ENCODE measurements at places on chromosomes 2 and 18.
A peak's percentile ranks its signal among the peaks of the same experiment; 100 is the strongest.

- DNase-seq, result no peak
Measured at GRCh38 chr2:86020984-86021383, 84.7 kb downstream of the POLR1A start.

DNA sequence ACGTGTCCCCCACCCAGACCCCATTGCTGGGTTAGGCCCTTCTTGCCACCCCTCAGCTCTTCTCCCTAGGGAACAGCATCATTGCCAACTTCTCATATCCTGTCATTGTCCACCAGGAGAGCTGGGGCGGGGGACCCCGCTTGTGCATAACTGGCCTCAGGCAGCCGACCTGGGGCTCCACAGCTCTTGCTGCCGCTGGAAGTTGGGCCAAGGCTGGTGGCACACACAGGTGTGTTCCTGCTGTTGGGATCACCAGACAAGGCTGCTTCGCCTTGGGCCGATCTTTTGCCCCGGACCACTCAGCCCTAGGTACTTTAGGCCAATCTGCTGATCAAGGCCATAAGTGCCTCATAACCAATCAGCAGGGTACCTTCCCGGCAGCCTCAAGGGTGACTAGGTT is 28.6 kb downstream of the TPRKB start:
- DNase-seq, result no peak

GRCh38 chr2:167005096-167005495 is 116.8 kb downstream of the XIRP2 start:
- no peak for DNase-seq

DNA sequence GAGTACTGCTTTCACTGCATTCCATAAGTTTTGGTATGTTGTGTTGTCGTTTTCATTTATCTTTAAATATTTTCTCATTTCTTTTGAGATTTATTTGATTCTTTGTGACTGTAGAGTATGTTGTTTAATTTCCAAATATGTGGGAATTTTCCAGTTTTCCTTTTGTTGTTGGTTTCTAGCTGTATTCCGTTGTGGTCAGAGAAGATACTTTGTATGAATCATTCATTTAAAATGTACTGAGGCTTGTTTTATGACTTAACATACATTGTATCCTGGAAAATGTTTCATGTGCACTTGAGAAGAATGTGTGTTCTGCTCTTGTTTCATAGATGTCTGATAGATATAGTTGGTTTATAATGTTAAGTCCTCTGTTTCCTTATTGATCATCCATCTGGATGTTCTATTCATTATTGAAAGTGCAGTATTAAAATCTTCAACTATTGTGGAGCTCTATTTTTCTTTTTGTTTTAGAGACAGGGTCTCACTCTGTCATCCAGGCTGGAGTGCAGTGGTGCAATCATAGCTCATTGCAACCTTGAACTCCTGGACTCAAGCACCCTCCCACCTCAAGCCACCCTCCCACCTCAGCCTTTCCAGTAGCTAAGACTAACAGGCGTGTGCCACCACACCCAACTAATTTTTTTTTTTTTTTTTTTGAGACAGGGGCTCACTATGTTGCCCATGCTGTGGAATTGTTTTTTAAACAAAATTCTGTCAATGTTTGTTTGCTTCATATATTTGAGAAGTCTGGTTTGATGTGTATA is 96.8 kb downstream of the TAF4B start:
- no peak for DNase-seq

DNA sequence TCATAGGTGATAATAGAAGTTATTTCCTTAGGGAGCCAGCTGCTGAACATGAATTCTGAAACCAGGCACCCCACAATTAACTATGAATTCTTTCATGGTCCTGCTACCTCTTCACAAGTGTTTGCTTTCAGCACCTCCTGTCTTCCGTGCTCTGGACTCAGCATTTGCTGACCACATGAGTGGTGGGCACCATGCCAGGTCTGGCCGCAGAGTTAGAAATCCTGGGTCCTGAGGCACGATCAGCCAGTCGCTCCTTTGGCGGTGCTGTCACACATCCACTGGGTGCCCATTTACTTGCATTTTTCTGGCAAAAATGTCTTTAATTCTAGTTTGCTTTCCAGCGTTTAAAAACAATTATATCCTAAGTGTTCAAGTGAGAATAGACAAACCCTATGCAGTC is 196.4 kb upstream of the PXDN start:
- DNase-seq, result no peak

- no peak for DNase-seq
Measured at GRCh38 chr2:20525041-20526035, 78.5 kb downstream of the RHOB start.

- no peak for DNase-seq
Measured at GRCh38 chr18:67875060-67875459, 358.5 kb upstream of the DSEL start.

DNA sequence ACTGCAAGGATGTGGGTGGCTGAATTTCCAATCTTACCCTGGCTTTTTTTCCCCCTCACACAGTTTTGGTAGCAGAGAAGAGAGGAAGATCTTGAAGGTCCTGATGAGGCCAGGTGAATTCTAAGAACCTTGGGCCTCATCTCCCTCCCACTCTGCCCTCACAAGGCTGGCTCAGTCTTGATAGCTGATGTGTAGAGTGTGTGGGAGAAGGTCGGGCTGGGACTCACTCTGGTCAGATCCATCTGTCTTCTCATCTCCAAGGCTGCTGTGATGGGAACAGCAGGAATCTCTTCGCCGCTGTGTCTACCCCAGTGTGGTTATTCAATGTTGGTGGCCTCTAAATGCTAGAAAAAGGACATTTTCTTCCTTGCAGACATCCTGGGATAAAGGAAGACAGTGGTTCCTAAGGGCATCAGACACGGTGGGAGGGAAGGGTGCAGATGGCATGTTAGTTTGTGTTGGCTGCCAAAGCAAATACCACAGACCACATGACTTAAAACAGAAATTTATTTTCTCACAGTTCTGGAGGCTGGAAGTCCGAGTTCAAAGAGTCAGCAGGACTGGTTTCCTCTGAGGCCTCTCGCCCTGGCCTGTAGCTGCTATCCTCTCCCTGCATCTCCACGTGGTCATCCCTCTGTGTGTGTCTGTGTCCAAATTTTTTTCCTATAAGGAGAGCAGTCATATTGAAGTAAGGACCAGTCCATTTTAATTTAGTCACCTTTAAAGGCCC is 37.6 kb upstream of the MGAT4A start:
- DNase-seq, result no peak

GRCh38 chr18:56235071-56235470 is 403.3 kb downstream of the TXNL1 start:
- peak; percentile 16 for DNase-seq

GRCh38 chr2:223856021-223856420 is 18.6 kb upstream of the AP1S3 start:
- DNase-seq, result no peak

DNA sequence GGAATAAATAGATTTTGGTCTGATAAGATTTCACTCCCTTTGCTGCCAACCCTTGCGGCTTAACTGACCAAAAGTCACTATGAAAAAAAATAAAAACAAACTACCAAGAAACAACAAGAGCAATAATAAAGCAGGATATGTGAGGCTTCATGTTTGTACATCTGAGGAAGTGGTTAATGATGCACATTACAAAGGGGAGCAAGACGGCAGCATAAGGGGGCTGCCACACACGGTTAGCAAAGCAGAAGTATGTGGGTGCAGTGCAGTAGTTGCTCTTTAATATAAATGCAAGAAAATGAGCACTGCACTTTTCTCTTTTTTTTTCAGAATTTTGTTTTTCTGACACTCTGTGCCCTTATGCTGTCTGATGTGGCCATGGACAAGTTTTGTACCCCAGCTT is 377.1 kb upstream of the CNTNAP5 start:
- peak; percentile 66 for DNase-seq

DNA sequence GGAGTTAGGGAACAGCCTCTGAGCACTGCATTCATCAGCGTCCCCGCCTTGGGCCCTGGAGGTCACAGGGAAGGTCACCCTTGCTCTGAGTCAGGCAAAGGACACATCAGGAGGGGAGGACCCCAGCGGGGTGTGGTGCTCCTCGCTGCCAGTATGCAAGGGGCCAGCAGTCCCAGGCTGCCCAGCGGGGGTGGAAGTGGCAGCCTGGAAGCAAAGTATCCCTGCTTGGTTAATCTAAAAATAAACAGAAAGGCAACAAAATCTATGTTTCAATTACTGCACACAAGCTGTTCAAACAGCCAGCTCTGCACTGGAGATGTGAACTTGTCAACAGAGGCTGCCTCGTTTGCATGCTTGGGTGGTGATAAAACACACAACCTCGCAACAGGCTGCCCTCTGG is 164.1 kb downstream of the KLHL29 start:
- no peak for DNase-seq
